Activated T-cell treated with anti-CD3 and anti-CD28 coated beads for 24 hours (primary cell): ENCODE measurements at places on chromosomes 16 and 17.

DNA sequence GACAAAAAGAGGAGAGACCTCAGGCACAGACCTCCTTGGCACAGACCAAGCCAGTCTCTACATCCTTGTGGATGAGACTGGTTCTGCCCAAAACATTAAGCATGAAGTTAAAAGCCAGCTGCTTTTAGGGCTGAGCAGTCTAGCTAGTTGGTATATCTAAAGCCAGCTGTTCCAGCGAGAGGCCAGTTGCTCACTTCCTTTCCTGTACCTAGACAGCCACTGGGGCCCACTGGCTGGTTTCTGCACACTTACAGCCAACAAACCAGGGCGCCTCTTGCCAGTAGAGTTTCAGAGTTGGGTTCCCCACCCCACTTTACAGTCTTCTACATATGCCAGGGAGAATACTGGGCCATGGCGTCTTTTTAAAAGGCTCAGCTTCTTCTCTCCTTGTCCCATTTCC lies 242.4 kb downstream of the ZFHX3 start:
- DNase-seq = no peak

- DNase-seq = no peak
Observed at GRCh38 chr17:37134050-37134449, 185.3 kb downstream of the AATF start.

- no peak for DNase-seq
Observed at GRCh38 chr16:66271074-66272060, 95.1 kb upstream of the CDH5 start.

GRCh38 chr16:88701581-88702370 lies 4.4 kb downstream of the RNF166 start:
- DNase-seq = no peak

DNA sequence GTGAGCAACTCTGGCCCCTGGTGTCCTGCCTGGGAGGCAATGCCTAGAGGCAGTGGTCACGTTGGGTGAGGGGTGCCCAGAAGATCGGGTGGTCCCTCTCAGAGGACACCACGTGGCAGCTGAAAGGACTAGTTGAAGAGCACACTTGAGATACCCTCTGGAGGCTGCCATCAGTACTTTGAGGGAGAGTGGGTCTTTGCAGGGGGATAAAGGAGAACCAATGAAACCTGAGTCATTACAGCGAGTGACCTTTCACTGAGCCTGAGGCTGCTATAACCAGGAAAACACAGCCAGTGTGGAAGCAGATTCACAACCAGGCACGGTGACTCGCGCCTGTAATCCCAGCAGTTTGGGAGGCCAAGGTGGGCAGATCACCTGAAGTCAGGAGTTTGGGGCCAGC lies 18.9 kb downstream of the CA4 start:
- no peak for DNase-seq

DNA sequence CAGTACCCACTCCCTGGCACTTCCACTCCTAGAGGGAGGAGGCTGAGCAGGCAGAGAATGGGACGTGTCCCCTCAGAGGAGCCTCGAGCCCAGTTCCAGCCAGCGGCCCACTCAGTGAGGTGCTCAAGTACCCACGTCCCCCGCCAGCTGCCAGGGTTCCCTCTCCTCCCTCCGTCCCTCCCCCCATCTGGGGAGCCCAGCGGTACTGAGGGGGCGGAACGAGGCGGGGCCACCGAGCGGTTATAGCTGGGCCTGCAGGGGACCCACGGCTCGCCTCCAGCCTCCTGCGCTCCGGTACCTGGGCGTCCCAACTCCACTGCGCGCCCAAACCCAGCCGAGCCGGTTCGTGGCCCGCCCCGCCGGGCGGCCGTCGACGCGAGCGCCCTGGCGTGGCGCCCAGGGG lies at the start of gene NPW:
NPW (plus strand) TSS at position 268 of the 403 bp plus-strand sequence.
- no peak for DNase-seq

- DNase-seq = no peak
Observed at GRCh38 chr17:80807882-80808281, 183.8 kb upstream of the CHMP6 start.

DNA sequence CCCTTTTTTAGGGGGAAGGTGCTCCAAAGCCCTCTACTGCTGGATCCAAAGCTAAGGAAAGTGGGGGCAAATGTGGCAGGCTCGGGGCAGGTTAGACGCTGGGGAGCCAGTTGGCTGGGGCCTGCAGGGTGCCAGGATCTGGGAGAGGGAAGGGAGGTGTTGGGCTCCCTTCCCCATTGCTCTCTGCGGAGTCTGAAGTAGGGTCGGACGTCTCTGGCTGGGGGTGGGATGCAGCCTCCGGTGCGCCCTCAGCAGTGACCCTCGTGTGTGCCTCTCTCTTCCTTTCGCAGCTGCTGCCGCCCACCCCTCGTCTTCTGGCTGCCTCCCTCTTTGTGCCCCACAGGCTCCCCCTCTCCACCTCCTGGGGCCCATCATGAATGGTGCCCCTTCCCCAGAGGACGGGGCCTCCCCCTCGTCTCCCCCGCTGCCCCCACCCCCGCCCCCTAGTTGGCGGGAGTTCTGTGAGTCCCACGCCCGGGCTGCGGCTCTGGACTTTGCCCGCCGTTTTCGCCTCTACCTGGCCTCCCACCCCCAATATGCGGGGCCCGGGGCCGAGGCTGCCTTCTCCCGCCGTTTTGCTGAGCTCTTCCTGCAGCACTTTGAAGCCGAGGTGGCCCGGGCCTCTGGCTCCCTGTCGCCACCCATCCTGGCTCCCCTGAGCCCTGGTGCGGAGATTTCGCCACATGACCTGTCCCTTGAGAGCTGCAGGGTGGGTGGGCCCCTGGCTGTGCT lies 2.2 kb downstream of the SH2B1 start:
- DNase-seq = no peak

DNA sequence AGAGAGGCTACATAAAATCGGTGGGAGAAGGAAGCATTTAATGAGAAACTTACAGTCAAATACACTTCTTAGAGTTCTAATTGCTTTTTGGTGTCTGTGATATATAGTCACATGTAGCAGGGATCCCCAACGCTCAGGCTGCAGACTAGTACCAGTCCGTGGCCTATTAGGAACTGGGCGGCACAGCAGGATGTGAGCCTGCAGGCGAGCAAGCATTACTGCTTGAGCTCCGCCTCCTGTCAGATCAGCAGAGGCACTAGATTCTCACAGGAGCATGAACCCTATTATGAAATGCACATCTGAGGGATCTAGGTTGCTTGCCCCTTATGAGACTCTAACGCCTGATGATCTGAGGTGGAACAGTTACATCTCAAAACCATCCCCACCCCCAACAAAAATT lies 158.5 kb downstream of the TANC2 start:
- no peak for DNase-seq
